Stomach (tissue), 19 donors: ENCODE measurements at places on chromosomes 1 and 21. TPM values are rescaled to one million over a fixed set of nuclear protein-coding genes. Genes with fewer than 3 reads are reported as not detected.

CDC20 gene
- total RNA-seq = 10.9 TPM

CELF3 gene
- 0.73 TPM for total RNA-seq

LAMC1 gene
- total RNA-seq = 175 TPM

- no peak for DNase-seq
These were observed 3.0 kb downstream of the FBXO44 start for GRCh38 chr1:11657654-11658053.

DNA sequence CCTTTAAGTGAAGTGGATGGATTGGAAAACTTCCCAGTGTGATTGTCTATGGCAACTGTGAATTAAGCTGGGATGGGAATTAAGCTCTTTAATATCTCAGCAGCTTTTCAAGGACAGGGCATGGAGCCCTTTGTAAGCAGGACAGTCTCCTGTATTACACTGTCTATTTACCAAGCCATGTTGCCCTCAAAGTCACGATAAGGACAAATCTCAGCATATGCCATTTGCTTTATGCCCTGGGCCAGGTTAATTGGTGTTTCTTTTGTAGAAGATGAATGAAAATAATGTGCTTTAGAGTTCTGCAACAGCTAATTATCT lies 17.6 kb downstream of the UTP25 start:
- no peak for DNase-seq

- DNase-seq = no peak
These were observed 5.9 kb downstream of the USP24 start for GRCh38 chr1:55209247-55209646.

DNA sequence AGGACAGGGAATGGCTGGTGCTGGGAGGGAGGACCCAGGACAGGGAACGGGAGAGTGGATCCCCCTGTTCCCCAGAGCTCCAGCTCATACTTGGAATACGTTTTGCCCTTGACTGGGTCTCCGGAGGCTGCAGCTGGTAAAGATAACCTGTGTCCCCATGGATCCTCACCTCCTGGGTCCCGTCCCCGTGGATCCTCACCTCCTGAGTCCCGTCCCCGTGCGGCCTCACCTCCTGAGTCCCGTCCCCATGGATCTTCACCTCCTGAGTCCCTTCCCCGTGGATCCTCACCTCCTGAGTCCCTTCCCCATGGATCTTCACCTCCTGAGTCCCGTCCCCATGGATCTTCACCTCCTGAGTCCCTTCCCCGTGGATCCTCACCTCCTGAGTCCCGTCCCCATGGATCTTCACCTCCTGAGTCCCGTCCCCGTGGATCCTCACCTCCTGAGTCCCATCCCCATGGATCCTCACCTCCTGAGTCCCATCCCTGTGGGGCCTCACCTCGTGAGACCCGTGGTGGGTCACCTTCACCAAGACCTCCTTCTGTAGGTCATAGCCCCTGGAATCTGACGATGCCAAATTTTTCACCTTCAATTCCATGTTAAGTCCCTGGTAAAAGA lies 61.4 kb downstream of the SCCPDH start:
- DNase-seq = no peak

DNA sequence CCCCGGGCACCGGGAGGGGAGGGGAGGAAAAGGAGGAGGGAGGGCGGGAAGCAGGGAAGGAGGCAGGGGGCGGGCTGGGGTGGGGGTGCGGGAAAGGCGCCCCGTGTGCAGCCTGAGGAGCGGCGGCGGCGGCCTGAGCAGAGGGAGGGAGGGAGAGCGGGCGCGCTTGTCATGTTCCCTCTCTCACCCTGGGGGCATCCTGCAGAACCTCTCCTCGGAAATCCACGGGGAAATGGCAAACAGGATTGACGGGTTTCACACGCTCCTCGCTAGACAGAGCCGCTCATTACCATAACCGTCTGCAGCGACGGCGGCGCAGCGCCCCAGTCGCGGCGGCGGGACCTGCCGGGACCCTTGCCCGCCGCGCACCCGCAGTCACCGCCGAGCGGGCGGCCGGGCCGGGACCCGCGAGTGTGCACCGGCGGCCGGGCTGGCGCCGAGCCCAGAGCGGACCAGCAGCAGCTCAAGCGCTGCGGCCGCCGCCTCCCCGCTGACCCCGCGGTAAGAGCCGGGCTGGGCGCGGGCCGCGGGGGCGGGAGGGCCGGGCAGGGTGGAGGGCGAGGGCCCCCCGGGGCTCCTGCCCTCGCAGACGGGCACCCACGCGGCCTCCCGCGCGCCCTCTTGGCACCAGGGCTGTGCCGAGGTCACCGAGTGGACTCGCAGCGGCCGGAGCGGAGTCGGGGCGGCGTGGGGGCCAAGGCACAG lies at the start of gene SERTAD4:
SERTAD4 (plus strand) TSS at position 286 of the 705 bp plus-strand sequence. CDS start 5,165 bp downstream, outside the sequence.
- peak; percentile 81 for DNase-seq

DNA sequence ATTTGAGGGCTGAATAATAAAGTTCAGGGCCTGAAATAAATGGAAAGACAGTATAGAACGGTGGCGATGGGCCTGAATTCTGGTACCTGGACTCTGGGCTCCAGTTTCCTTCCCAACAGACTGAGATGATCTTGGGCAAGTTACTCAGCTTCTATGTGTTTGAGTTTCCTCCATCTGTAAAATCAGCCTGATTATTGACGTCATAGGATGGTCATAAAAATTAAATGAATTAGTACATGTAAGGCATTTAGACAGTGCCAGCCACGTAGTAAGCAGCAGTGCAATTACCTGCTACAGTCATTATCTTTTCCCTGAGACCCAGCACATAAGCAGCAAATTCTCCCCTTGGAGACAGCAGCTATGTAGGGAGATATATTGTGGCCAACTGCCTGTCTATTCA lies 260.9 kb downstream of the NTNG1 start:
- DNase-seq = no peak

DNA sequence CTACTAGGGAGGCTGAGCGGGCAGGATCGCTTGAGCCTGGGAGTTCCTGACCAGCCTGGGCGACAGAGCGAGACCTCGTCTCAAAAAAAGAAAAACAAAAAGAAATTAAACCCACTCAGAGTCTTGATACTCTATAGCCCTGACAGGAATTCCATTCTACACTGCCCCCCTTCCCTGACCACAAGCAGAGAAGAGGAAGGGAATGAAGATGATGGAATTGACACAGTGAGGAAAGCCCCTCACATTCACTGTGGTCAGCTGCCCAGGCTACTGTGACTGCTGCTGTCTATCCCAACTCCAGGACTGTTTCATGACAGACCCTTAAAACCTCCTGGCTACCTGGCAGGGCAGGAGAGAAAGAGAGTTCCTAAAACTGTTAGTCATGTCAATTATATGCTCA lies 12.1 kb downstream of the LIN9 start:
- no peak for DNase-seq

GRCh38 chr1:3659093-3659492 lies 6.8 kb downstream of the TP73 start:
- DNase-seq = no peak

DNA sequence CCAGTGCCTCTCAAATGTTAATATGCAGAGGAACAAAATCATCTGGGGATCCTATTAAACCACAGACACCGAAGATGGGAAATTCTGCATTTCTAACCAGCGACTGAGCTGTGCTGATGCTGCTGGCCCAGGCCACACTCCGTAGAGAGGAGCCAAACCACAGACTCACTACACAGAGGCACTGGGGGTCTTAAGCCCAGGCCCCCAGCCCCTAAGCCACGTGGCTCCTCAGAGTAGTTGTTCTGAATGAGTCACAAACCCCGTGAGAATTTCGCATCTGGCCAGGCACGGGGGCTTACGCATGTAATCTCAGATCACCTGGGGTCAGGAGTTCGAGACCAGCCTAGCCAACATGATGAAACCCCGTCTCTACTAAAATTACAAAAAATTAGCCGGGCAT lies 2.8 kb upstream of the CELA2A start:
- no peak for DNase-seq

GRCh38 chr1:92990828-92991227 lies 29.6 kb upstream of the DIPK1A start:
- DNase-seq = no peak

GRCh38 chr21:25568246-25568645 lies 39.0 kb downstream of the MRPL39 start:
- no peak for DNase-seq

SPRR2B gene
- total RNA-seq = not detected

GRCh38 chr1:223531742-223532341 lies 133.7 kb downstream of the CAPN8 start:
- peak; percentile 75 for DNase-seq

GRCh38 chr1:183632114-183632513 lies 3.5 kb downstream of the ARPC5 start:
- no peak for DNase-seq

DNA sequence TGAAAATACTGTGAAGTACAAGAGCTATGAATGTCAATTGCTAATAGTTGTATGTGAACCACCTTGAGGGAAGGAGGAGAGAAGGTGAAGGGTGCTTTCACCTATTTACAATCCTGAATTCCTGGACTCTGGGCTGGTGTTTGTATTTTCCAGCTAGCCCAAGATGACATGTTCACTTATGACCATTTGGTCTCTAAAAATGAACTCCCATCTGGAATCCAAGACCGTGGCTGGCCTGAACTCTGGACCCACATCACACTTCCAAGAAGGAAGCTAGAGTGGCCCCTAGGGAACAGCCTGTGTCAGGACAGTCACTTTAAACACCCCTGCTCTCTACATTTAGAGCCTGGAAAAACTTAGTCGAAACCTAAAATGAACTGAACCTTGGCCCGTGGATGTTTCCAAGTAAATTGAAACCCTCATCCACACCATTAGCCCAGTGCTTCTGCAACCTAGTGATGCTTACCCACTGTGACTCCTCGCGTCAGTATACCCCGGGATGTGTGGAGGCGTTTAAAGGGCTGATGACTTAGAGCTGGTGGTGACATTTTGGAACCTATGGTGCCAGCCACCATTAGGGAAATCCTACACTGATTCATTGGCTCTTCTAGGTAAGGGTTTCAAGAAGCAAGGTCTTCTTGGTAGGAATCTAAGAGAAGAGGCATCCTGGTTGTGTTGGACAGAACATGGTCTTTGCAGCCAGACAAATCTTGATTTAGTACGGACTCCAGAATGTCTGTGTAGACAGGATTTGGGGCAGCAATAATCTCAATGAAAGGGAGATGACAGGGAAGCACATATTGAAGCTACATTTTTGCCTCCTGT lies 171.5 kb upstream of the IRF2BP2 start:
- peak; percentile 63 for DNase-seq

- no peak for DNase-seq
These were observed 661.7 kb downstream of the KCNT2 start for GRCh38 chr1:195946500-195946899.

MROH9 gene
- total RNA-seq = not detected

DCST1 gene
- total RNA-seq = not detected
